Neural progenitor cell (in vitro differentiated cells): ENCODE measurements at places on chromosomes 7 and 10.

DNA sequence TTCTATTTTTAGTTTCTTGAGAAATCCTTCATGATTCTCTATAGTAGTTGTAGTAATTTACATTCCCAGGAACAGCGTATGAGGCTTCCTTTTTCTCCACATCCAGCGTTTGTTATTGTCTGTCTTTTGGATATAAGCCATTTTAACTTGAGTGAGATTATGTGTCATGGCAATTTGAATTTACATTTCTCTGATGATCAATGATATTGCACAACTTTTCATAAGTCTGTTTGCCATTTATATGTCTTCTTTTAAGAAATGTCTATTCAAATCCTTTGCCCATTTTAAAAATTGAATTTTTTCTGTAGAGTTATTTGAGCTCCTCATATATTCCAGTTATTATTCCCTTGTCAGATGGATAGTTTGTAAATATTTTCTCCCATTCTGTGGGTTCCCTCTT is 285.1 kb downstream of the REEP3 start:
- DNase-seq, result no peak

GRCh38 chr7:25359471-25360059 is 131.3 kb upstream of the NPVF start:
- peak; percentile 4 for DNase-seq

DNA sequence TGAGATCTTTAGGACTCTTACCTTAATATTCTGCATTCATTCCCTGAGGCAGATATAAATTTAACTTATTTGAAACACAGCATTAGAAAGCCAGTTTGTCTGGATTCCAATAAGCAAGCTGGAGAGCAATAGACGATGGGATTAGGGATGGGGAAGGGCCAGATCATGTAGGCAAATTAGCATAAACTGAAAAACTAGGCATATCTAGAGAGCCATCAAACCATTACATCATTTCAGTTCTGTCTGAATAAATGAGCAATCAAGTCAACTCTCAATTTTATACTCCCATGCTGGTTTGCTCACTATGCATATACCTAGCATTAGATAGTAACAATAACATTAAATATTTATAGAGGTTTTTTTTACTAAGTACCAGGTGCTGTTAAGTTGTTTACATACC is 583.6 kb upstream of the LRRN3 start:
- DNase-seq, result no peak

DNA sequence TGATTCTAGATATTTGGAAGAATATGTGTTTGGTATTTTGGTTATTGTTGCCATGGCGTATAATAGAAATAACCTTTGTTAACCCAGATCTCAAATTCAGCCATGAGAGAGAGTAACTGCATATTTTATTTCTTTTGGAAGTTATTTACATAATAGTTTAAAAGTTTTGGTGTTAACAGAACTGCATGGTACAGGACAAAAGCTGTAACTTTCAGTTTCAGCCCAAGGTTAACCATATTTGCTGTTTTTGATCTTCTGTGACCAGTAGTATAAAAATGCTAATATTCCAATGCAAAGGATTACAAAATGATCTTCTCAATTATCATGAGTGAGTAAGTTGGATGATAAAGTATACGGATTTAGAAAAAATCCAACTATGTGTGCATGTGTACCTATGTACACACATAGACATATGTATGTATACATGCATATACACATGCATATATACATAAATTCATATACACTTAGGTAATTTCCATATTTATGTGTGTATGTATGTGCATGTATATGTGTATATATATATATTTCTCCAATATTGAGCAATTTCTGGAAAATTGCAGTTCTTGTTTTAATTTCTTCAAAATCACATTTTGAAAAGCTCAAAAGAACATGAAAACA is 38.0 kb upstream of the PIP4K2A start:
- DNase-seq, result no peak

DNA sequence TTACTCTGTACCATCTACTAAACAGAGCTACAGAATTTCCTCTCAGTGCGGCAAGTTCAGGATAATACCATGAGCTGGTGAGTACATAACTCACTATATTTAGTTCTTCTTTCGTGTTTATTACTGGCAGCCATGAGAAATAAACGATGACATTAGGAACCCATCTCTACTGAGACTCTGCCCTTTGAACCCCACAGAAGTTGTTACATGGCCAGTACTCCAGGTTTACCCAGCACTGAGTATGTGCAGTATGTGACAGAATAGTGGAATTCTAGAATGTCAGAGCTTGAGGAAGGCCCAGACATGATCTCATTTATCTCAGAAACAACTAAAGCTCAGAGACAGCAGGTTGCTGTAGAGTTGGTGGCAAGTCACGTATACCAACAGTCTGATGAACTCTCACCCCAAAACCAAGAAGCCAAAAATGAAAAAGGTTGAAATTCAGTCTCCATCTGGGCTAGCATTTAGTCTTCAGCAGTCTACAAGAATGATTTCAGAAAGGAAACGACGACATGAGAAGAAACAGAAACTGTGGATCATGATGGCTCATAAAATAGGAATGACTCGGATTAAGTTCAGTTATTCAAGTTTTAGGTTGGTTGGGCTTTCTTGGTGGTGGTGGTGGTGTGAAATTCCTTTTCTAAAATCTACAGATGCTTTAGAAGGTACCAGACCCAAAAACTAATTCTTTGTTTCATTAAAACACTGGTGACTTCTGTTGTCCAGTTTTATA is 78.5 kb downstream of the SORBS1 start:
- DNase-seq, result no peak

- no peak for DNase-seq
Measured at GRCh38 chr10:48525113-48525512, 79.8 kb downstream of the ARHGAP22 start.

DNA sequence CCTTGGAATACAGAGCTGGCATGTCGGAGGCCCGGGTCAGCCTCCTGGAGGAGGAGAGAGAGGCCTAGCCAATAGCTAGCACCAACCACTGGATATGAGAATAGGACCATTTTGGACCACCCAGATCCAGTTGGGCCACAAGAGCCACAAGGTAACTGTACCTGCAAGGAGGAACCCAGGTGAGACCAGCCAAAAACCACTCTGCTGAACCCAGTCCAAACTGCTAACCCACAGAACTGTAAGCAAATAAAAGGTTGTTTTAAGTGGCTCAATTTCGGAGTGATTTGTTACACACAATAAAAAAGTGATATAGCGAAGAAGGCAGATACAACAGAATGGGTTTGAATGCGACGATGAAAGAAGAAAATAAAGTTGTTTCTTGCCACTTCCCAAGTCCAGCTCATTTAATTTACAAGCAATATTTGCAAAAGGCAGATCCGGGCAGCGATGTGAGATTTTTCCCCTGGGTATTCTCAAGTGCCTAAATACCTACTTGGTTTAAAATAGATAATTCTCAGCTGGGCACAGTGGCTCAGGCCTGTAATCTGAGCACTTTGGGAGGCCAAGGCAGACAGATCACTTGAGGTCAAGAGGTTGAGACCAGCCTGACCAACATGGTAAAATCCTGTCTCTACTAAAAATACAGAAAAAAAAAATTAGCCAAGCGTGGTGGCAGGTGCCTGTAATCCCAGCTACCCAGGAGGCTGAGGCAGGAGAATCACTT is 23.1 kb downstream of the ZNF467 start:
- DNase-seq, result no peak

GRCh38 chr7:51077987-51078370 is 238.6 kb downstream of the COBL start:
- DNase-seq, result no peak

- DNase-seq, result no peak
Measured at GRCh38 chr7:138549082-138549481, 89.0 kb downstream of the TRIM24 start.

DNA sequence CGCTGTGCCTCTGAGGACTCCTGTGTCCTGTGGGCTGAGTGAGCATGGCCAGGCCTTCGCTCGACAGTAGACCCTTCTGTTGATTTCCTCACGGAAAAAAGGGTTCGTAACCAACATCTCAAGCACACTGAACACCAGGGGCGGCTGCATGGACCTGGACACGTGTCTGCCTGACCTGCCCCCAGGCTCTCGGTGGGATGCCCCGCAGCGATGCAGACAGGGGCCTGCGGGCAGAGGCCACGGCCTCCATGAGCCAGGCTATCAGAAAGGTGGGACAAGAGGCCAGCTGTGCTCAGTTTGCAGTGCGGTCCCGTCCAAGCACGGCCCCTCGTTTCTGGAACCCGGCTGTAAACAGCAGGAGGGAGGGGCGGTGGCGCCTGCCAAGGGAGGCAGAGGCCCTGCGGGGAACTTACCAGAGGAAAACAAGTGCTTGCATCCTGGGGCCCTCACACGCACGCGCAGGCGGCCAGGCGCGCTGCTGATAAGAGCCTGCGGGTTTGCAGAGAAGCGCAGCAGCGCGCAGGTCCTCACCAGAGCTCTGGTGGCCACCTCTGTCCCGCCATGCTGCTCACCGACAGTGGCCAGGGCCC is 10.6 kb downstream of the GPR146 start:
- no peak for DNase-seq

DNA sequence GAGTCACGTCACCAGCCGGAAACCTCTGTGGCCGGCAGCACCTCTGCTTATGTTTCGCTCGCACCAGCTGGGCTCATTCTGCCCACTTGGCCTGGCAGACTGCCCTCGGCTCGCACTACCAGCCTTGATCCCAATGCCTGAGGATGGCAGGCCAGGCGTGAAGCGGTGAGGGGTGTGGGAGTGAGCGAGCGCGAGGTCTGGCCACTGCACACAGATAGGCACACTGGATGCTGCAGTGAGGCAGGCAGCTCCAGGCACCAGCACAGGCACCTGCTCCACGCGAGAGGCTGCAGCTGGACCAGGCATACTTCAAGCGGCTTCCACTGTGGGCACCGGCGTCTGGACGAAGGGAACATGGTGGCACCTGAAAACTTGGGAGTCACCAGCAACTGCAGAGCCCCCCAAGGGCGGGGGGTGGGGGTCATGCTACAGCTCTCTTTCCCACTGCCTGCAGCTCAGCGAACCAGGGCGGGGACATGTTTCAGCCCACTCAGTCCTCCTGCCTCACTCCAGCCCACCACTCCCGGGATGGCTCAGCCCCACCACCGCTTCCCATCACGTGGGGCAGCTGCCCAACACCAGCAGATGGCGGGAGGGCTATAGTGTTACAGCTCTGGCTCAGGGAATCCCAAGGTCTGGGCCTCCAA is 5.4 kb upstream of the DMTF1 start:
- DNase-seq, result no peak

- peak; percentile 20 for DNase-seq
Measured at GRCh38 chr7:134865001-134865845, 85.8 kb downstream of the CALD1 start.

GRCh38 chr10:45607276-45607675 is 65.3 kb downstream of the ZFAND4 start:
- no peak for DNase-seq

- no peak for DNase-seq
Measured at GRCh38 chr10:69409968-69410367, 6.8 kb downstream of the TACR2 start.

DNA sequence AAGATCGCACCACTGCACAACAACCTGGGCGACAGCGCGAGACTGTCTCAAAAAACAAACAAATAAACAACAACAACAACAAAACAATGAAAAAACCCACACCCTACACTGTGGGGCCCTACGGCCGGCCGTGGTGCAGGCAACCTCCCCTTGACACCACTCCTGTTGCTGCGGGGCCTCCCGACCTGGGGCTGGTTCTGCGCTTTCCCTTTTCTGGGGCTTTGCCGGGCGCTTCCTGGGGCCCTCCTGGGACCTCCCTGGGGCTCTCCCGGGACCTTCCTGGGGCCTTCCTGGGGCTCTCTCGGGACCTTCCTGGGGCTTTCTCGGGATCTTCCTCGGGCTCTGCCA is 46.6 kb downstream of the INSIG1 start:
- DNase-seq, result no peak

DNA sequence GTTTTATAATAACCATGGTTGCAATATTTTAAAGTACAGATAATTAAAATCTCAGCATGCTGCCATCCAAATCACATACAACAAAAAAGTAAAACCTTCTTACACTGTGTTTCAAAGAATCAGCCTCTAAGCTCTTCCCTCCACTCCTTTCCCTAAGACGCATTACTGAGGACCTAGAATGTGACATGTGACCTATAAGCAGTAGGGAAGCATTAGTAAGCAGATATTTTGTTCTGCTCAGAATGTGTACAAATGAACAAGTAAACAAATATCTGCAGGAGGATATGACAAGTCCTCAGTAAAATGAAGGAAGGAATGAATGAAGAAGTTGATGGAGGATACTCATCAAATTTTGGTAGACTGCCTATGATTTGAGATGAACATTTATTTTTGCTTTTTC is 49.1 kb downstream of the RAB11FIP2 start:
- no peak for DNase-seq

- no peak for DNase-seq
Measured at GRCh38 chr7:116111475-116111874, 80.9 kb upstream of the TFEC start.

DNA sequence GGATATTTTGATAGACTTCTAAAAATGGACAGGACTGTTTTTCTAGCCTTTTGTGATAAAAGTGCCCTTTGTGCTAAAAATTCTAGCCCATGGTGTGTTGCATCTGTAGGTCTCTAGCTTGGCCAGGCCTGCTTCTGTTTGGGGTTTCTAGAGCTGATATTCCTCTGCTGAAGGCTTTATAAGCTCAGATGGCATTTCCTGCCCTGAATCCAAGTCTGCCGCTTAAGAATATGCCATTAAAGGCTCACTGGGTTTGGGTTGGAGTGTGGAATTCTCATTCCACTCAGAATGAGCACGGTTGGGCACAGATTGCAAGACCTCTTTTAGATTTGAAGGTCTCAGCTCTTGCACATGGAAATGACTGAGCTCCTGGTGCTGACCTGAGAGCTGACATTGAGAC is 49.4 kb upstream of the IGFBP3 start:
- DNase-seq, result no peak

DNA sequence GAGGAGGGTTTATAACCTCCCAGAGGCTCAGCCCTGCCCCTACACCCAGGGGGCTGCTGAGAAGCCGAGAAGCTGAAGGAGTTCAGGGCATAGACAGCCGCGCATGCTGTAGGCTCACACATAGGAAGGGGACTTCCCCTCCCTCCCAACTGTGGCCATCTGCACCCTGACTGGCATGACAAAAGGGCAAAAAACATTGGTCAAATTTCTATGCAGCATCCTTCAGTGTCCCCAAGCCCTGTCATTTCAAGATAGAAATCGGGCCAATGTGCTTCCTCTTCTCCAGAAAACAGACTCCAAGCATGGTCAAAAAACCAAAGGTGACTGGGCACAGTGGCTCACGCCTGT is 55.9 kb upstream of the MYL10 start:
- DNase-seq, result no peak

- peak; percentile 52 for DNase-seq
Measured at GRCh38 chr10:30422981-30423654, 10.9 kb upstream of the MAP3K8 start.

DNA sequence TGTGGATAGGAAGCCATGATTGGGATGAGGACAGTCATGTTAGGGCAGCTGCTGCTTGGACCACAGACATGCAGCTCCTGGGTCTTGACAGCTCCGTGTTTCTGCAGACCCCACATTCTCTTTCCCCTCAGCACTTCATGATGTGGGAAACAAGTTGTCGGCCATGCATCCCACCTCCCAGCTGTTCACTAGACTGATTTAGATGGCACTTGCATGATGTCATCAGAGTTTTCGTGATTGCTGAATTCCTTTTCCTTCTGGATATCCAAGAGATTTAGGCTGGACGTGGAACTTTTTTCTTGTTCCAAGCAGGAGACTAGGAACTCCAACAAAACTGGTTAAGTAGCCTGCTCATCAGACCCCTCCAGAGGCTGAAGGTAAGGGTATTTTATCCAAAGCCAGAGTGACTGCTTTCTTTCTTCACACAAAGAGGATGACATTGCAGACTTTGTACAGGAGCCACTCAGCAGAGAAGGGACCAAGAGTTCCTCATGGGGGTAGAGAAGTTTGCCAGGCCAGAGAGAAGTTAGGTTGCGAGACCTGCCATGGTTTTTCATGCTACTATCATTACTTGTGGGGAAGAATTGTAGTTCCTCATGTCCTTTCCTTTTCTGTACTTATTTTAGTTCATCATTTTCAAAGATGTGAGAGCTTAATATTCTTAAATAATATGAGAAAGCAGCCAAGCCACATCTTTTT is 117.7 kb upstream of the GJD4 start:
- no peak for DNase-seq
